ENCODE measurements at places on chromosomes 7 and 10. TPM values are rescaled to one million over a fixed set of nuclear protein-coding genes. Genes with fewer than 3 reads are reported as not detected.

Gene RGR
- total RNA-seq = not detected

Gene C10orf53
- total RNA-seq = not detected

Gene NIPSNAP2
- total RNA-seq = 38.4 TPM

Gene MEIG1
- total RNA-seq = 0.76 TPM

Gene MRLN
- 0.47 TPM for total RNA-seq

Gene ZNF3
- total RNA-seq = 25.9 TPM

Gene NUTM2B
- 0.61 TPM for total RNA-seq

Gene GLRX3
- 82.4 TPM for total RNA-seq

DNA sequence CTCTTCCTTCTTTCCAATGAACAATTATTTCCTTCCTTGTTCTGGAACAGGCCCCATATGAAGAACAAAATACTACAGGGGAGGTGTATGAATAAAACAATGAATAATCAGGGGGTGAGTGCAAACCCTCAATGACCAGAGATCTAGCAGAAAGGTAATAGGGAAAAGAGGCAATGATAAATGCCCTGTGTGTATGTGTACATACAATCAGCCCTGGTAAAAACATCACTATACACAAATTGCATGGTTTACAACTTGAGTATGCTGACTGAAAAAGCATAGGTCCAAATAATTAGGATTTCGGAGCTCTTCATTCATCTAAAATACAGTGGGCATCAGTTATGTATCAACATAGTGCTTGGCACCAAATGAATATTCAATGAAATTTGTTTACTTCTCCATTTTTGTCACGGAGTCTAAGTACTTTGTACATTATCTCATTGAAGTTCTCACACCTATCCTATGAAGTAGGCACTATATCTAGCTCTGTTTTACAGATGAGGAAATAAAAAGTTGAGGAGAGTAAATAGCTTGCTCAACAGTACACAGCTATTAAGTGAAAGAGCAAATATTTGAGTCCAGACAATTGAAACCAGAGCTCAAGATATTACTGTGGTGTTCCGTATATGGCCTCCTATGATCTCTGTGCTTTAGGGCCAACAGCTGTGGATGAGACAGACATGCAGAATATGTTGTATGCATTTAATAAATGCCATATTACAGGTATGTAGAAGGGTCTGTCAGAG lies 1065.4 kb downstream of the SORCS3 start:
- no peak for DNase-seq

- DNase-seq = no peak
These were observed 252.2 kb upstream of the PLXNA4 start for GRCh38 chr7:132828502-132828901.

DNA sequence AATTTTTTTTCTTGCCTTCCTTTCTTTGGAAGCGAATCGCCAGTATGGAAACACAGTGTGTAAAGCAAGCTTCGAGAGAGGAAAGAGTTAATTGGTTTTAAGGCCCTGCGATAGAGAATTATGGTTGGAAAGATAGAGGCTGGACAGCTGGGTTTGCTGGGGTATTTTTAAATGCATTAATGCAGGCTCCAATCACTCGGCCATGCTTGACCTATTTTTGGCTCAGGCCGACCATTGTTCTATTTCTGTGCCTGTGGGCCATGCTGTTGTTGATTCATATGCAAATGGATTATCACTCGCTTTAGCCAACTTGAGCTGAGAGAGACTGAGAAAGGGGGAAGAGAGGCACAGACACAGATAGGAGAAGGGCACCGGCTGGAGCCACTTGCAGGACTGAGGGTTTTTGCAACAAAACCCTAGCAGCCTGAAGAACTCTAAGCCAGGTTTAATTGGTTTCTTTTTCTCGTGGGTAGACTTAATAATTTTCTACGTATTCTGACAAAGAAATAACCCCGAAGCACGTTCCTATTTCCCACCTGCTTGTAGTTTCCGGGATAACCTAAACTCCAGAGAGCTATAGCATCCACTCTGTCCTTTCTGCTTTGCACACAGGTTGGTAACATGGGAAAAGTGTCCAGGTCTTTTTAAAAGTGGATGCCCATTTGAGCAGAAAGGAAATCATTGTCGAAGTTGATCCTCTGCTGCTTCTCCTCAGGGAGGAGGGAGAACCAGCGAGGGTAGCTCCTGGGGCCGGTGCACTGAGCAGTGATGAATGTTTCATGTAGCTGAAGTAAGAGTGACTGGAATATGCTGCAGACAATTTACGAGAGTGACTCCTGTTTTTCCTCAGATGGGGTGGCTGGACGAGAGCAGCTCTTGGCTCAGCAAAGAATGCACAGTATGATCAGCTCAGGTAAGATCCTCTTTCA lies at the start of gene HDAC9:
Gene HDAC9, plus strand, starts transcription at position 338 of the 929 bp plus-strand sequence. Its CDS starts 554 bp downstream, at position 892.
- DNase-seq = no peak

DNA sequence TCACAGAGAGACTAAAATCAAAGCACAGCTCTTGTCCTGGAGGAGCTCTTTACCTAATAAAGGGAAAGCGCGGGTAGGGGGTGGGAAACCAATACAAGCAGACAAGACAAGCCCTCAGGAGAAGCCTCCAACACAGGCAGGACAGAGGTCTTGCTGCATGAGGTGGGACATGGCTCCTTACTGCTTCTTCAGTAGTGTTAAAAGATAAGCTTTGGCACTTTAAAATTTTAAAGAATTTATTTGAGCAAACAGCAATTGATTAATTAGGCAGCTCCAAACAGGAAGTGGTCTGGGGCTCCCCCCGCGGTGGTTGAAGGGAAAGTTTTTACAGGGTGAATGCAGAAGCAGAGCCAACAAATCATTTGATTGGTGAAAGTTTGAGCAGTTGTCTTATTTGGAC lies 50.3 kb upstream of the MACC1 start:
- DNase-seq = no peak

Measured in thymus (tissue), 14 donors.